Stimulated activated CD4-positive, alpha-beta T cell treated with anti-CD3 and anti-CD28 coated beads, TNF-alpha, amount 100 ng/mL, for 48 hours (primary cell): ENCODE measurements at places on chromosomes 5 and 9.

DNA sequence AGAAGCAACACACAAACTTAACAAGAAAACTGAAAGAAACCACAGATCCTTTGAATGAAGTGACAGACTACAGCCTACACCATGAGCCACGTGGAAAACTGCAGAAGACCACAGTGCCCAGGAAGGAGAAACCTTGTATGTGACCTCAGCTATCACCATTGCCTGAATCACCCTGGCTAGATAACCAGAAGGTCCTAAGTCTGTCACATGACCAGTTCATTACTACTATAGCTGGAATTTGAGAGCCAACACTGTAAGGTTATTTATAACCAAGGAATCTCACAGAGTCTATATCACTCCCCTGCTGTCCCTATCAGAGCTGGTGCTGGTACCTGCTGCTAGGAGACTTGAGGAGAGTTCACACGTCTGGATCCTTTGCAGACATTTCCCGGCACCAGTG is 90.3 kb upstream of the FBXL17 start:
- no peak for DNase-seq

DNA sequence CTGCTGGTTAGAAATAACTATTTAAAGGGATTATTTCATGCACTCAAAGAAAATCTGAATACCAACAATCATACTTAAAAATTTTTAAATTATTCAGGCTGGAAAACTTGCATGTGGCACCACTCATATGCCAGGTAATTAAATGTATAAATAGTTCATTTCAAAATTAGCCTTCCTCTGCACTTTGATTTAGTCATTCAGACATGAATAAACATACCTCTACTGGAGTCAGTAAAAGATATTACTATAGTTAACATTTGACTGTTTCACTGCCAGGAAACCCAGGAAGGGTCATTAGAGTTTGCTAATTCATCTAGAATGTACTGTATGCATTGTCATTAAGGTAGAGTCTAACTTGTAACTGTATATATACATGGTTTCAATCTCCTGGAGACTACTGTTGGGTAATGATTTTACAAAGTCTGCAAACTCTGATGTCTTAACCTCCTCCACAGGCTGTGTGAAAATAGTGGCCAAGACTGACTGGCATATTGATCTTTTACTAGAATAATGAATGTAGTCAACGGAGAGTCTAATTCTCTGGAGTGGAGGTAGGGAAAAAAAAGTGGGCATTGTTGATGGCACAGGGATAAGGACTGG is 43.7 kb downstream of the TEX10 start:
- DNase-seq: no peak

- no peak for DNase-seq
These were observed 538.2 kb upstream of the ZNF462 start for GRCh38 chr9:106324591-106325280.

GRCh38 chr5:44099643-44100042 is 289.6 kb downstream of the FGF10 start:
- no peak for DNase-seq

DNA sequence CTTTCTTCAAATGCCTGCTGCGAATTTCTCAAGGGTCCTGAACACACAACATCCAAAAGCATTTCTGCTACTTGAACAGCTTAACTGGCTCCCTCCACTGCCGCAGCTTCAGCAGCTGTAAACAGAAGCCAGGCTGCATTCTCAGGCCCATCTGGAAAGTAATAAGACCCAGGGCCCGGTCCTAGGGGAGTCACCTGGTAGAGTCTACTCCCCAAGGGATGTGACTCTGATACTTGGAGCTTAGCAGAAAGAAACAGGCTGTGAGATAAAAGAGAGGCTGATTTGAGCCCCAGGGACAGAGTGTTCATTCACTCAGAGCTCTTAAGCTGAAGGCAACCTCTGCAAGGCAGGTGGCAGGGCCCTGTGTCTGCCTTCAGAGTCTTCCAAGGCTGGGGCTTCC is 356.8 kb downstream of the SPOCK1 start:
- no peak for DNase-seq

GRCh38 chr5:171432583-171433351 is 13.3 kb downstream of the FGF18 start:
- DNase-seq: no peak

- DNase-seq: no peak
These were observed 43.4 kb upstream of the RGS7BP start for GRCh38 chr5:64462391-64462790.

DNA sequence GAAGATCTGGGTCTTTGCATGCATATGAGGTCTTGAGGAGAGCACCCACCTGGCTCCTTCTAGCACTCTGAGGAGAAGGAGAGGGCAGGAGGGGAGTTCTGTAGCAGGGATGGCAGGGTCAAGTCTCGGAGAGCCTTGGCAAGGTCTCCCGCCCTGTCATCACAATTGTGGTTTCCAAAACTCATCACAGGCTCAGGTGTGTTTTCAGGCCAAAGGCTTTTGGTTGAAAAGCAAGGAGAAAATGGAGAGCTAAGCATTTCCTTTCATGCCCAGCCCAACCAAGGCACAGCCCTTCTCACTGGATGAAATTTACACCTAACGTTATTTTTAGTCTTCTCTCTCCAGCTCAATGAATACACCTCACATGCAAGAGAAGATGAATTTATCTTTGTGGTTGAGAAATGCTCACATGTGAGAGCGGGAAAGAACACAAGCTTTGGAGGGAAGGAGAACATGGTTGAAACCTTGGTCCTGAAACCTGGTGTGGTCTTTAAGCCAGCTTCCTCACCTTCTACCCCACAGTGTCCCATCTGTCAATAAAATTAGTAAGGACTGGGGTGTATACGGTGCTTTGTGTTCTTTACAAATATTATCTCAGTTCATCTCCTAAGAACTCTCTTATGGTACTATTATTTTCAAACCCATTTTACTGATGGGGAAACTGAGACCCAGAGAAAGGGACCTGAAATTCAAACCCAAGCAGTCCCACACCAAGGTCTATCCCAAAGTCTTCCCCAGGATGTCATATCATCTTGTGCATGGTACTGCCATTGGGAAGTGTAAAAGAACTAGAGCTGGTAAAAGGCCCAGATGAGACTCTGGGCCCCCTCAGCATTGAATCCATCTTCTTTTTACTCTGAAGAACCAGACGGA is 47.8 kb upstream of the CPEB4 start:
- DNase-seq: no peak

GRCh38 chr5:138945421-138946240 is 70.5 kb upstream of the LRRTM2 start:
- DNase-seq: no peak

DNA sequence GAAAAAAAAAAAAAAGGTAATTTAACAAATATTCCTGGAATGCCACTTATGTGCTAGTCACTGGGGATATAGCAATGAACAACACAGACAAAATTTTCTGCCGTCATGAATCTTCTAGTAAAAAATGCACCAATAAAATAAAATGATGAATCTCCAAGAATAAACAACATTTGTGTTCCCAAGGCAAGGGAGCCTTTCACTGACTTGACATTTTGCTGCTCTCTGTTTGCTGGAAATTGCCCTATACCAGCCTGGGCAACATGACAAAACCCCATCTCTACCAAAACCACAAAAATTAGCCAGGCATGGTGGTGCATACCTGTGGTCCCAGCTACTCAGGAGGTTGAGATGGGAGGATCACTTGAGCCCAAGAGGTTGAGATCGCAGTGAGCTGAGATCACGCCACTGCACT is 64.5 kb upstream of the ERBIN start:
- DNase-seq: no peak

DNA sequence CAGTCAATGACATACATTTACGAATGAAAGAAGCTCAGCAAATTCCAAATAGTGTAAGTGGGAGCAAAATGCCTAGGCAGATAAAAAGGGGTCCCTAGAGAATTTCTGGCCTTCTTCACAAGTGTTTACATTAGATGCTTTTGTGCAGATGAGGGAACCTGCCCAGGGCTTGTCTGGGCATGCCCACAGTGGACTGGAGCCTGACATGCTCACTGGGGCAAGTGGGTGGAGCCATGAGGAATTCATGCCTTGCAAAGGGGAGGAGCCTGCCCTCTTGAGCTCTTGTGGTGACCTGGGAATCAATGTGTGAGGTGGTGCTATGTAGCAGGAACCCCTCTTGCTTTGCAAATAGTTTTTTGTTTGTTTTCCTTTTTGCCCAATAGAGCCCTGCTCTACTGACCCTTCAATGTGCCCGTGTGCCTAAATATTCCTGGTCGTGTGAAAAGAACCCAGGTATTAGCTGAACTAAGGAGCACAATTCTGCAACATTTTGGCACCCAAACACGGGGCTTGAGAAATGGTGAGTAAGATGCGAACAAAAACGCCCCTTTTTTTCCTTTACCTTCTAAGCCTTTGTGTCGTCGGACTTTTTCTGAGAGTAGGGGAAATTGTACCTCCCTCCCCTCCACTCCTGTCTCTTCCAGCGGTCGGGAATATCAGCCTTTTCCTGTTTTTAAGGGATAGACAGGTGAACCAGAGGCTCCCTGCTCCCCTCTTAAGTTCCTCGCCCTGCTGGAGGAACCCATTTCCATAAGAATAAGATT is 433.8 kb upstream of the CDH9 start:
- no peak for DNase-seq

DNA sequence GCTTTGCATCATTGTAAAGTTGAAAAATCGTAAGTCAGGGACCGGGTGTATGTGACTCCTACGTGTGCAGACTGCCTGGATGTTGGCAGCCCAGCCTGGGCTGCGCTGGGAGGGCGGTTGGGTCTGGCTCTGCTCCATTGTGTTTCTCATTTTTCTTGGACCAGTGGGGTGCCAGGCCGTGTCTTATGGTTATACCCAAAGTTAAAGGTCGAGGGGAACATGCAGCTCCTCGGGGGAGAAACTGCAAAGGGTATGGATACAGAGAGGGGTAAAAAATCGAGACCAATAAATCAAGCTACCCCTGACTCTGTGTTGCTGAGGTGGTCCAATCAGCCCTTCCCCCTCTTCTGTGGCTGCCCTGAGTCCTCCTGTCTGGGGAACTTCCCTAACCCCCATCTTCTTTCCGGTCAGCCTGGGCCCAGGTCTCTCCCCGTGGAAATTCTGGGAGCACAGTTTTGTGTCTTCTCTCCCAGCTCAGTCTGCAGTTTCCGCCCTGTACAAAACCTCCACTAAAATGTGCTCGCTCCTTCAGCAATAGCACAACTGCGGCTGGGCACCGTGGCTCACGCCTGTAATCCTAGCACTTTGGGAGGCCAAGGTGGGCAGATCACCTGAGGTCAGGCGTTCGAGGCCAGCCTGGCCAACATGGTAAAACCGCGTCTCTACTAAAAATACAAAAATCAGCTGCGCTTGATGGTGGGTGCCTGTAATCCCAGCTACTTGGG is 34.1 kb upstream of the UNC5A start:
- DNase-seq: no peak

GRCh38 chr5:95908799-95909198 is 52.9 kb downstream of the ELL2 start:
- DNase-seq: no peak

GRCh38 chr9:12681620-12682019 is 11.6 kb upstream of the TYRP1 start:
- DNase-seq: no peak

- no peak for DNase-seq
These were observed 1.3 kb downstream of the FGF10 start for GRCh38 chr5:44387921-44388320.

- DNase-seq: no peak
These were observed 15.7 kb upstream of the SNX30 start for GRCh38 chr9:112734892-112735291.

DNA sequence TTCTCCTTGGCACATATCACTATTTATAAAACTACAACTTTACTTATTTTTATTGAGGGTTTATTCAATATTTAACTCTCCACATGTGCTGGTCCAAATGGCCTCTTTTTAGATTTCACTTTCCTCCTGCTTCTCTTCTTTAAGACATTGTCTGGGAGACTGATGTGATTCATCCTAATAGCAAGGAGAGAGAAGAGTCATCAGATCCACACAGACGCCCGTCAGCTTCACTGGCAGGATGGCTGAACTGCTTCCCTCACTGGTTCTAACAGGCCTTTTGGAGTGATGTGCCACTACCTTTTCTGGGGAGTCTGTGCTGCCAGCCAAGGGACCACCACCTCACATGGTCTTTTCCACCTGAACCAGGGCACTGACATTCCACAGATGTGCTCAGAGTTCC is 16.5 kb upstream of the ROR2 start:
- DNase-seq: no peak

DNA sequence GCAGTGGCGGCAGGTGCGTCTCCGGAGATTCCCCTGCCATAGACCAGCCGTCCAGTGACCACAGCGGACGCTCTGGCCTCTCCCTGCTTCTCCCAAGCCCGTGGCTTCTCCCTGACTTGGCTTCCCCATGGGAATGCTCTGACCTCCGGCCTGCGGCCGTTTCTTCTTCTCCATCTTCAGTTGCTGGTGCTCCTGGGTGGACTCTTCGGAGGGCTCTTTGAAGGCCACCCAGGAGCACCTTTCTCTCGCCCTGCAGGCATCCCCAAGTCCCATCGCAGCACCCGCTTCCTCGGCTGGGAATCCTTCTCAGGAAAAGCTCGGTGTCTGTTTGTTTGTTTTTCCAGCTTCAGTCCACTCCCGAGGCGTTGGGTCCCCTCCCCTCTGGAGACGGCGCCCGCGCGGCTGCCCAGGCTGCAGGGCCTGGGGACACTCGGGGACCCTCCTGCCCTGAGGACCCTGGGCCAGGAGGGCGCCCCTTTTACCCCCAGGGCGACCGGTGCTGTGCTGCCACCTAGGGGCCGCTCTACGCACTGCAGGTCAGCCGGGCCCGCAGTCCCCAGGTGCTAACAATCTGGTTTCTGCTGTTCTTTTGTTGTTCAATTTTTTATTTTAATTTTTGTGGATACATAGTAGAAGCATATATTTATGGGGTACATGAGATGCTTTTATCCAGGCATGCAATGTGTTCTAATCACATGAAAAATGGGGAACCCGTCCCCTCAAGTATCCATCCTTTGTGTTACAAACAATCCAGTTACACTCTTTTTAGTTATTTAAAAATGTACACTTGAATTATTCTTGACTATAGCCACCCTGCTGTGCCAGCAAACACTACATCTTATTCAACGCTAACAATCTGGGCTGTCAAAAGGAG is 197.9 kb upstream of the ADAMTS16 start:
- no peak for DNase-seq

- DNase-seq: no peak
These were observed 994.0 kb upstream of the SEMA6A start for GRCh38 chr5:117568622-117569021.

DNA sequence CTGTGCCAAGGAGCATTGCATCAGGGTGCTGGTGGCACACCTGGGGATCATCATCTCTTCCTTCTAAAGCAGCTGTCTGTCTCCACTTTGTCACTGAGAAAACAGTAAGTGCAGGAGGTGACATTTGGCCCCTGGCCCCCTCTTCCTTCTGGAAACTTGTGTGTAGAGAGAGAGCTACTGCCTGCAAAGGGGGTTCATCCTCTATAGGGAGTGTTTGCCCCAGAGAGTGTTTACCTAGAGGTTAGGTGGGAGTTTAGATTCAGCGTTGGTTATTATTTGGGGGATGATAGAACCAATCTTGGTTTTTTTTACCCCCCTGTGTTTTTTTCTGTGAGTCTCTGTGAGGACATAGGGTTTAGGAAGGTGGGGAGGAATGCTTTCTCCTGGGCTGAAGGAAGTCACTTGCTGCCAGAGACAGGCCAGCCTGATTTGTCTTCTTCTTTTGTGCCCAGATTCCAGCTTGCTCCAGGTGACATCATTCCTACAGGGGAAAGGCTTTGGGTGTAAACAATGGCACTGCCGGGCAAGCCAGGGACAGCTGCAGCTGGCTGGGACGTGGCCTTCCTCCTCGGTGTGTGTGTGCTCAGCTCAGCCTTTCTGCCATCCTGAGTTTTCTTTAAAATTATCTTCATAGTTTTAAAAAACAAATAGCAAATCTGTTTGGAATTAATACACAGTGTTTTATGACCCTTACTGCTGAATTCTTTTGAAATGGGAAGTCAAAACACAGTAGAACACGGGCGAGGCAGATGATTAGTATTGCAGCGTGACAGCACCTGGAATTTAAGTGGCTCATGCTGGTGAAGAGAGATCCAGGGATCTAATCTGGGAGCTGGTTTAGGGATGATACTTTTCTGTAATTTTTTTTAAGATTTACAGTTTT is 24.5 kb downstream of the PRRC2B start:
- DNase-seq: no peak
